ENCODE measurements at places on chromosomes 6 and 20.

- DNase-seq = no peak
Measured at GRCh38 chr6:21189759-21190158, 403.8 kb upstream of the SOX4 start.

DNA sequence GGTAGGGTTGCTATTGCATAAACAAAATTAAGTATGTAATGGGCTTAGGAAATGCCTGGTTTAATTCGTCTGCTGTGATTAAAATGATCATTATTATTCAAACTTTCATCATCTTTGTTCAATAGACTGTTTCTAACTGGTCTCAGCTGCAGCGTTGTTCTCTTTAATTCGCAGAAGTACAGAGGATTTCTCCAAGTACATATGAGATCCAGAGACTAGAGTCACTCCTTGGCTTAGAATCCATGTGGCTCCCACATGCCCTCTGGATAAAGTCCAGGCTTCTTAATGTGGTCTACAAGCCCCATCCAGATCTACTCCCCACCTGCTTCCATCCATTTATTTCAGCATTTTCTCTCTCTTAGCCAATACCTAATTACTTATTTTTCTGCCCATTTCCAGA, 1.1 kb upstream of the ZBTB24 start:
- DNase-seq = no peak

DNA sequence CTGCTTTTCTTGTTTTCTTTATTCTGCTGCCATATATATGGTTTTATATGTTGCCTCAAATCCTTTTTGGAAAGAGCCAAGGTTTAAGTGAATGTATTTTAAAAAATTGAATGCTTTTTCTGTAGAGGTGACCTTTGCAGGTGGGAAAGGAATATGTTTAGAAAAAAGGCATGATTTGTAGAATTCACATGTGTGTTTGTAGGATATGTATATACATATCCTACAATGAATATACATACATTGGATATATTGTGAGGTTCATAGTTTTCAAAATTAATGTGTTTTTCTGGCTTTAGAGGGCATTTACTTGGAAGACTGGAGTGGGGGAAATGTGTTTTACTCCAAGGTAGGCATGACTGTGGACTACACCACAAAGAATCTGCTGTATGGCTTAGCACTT, 4.0 kb upstream of the EYA2 start:
- no peak for DNase-seq

DNA sequence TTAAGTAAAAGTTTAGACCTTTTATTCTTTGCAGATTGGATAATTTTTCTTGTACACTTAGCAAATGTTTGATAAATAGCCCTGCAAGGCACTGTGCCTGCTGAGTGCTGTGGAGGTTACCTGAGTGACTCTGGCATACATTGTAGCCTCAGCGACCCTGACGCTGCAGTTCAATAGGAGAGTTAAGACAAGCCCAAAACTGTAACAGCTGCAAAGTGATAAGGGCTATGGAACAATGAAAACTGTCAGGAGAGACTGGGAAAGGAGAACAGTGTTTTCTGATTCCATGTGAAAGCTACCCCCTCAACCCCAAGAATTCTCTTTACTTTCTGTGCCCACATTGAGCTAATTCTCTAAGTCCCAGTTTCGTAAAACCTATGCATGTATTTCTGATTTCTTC, 22.2 kb downstream of the HIVEP1 start:
- no peak for DNase-seq

GRCh38 chr6:71482742-71483141, 194.1 kb downstream of the OGFRL1 start:
- DNase-seq = no peak

GRCh38 chr20:3248167-3248992, 9.4 kb upstream of the SLC4A11 start:
- no peak for DNase-seq

DNA sequence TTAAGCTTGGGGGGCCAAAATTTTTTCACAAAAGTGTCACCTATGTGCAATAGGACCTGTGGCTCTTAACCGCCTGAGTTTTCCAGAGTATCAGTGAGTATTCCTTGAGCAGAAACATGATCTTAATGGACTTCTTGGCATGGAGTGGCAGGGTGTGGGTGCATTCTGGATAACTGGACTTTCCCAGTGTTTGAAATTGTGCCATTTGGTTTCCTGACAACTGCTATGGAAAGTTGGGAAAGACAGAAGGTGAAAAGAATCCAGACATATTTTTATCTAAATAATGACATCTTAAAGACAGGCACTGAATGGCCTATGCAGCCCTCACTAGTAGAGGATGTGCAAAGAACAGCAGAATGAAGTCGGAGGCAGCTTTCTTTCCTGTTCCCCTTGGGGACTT, 34.3 kb upstream of the ADTRP start:
- DNase-seq = no peak

GRCh38 chr6:170152124-170152926, 138.6 kb downstream of the DLL1 start:
- DNase-seq = no peak

- no peak for DNase-seq
Measured at GRCh38 chr6:129749749-129750120, 39.8 kb upstream of the ARHGAP18 start.

GRCh38 chr6:42522036-42522435, 41.8 kb upstream of the UBR2 start:
- no peak for DNase-seq

GRCh38 chr6:76703285-76703684, 630.8 kb upstream of the IMPG1 start:
- no peak for DNase-seq

DNA sequence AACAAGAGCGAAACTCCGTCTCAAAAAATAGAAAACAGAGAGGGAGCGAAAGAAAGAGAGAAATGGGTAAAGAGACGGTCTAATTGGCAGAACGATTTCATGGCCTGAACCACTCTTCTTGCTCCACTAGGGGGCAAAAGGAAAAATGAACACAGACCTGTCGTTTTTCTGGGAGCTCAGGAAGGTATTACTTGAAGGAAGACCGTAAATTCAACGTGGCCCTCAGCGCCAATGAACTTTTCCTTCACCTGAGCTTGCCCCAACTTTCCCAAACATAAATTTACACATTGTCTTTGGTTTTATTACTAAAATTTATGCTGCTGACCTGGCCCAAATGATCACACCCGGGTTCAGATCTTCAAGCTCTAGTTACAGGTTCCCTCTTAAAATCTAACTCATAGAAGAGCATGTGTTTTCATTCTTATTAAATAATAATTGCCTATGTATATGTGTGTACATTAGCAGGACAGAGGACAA, 67.3 kb downstream of the ATP9A start:
- DNase-seq = no peak

- DNase-seq = no peak
Measured at GRCh38 chr6:100300221-100300736, 164.4 kb downstream of the SIM1 start.

GRCh38 chr6:130303431-130303830, 62.4 kb upstream of the TMEM200A start:
- no peak for DNase-seq

- DNase-seq = no peak
Measured at GRCh38 chr20:57707320-57707719, 2.5 kb downstream of the PMEPA1 start.

DNA sequence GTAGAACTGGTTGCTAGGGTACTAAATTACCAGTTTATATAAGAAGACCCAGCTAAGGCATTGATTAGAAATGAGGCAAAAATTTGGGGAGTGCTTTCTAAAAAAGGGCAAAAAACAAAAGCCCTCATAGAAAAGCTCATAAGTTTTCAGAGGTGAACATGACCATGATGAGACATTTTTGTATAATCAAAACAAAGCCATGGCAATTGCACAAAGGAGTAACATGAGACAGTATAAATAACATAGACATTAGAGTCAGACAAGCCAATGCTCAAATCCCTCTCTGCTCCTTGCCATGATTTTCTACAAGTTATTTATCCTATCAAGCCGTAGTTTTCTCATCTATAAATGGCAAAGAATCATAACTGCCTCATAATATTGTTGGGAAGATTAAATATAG, 112.2 kb upstream of the ADTRP start:
- no peak for DNase-seq

DNA sequence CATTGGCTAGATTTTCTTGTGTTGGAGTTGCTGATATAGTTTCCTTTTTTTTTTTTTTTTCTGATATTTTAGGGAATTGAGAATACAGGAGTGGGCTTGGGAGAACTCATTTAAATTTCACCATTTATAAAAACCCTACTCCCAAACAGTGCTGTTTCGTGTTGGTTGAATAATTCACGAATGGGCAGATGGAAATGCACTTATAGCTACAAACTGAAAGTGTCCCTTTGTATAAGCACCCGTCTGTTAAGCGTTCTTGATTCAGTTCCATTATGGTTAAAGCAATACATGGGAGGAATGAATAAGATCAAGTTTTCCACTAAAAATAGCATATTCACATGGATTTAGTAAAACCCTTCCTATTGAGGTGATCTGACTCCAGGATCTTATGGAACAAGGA, 122.2 kb upstream of the ARG1 start:
- no peak for DNase-seq

DNA sequence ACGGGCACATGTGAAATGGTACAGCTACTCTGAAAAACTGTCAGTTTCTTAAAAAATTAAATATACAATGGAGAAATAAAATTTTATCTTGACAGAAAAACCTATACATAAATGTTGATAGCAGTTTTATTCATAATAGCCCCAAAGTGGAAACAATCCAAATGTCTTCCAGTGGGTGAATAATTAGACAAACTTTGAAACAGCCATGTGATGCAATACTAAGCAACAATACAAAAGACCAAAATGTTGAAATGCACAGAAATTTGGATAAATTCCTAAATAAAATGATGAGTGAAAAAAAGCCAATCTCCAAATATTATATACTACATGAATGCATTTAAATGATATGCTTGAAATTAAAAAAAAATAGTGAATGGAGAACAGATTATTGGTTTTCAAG, 523.1 kb downstream of the HTR1B start:
- DNase-seq = no peak

GRCh38 chr6:28252009-28252975, at the start of gene ZKSCAN4:
TSS of gene ZKSCAN4 (minus strand) at chr6:28252269. CDS start at chr6:28251980, 289 bp downstream.
- DNase-seq = peak; percentile 70

GRCh38 chr6:118663993-118664985, 12.9 kb upstream of the CEP85L start:
- DNase-seq = no peak

GRCh38 chr6:113530769-113531168, 326.4 kb upstream of the MARCKS start:
- DNase-seq = no peak

- DNase-seq = no peak
Measured at GRCh38 chr6:149869275-149869892, 5.2 kb upstream of the LRP11 start.

DNA sequence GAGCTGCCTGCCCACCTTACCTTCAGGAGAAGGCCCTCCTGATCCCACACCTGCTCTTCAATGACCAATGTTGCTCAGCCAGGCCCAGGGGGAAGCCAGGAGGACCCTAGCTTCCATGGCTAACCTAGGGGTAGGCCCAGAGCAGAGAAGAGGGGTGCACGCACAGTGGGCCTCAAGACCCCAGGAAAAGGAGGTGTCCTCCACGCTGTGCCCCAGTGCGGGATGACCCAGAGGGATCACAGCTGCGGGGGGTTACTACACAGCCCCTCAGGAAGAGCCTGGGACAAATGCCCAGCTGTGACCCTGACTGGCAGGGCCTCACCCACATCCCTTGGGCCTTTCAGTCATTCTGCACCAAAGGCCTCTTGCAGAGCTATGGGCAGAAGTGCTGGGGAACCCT, 31.6 kb upstream of the APMAP start:
- DNase-seq = no peak

DNA sequence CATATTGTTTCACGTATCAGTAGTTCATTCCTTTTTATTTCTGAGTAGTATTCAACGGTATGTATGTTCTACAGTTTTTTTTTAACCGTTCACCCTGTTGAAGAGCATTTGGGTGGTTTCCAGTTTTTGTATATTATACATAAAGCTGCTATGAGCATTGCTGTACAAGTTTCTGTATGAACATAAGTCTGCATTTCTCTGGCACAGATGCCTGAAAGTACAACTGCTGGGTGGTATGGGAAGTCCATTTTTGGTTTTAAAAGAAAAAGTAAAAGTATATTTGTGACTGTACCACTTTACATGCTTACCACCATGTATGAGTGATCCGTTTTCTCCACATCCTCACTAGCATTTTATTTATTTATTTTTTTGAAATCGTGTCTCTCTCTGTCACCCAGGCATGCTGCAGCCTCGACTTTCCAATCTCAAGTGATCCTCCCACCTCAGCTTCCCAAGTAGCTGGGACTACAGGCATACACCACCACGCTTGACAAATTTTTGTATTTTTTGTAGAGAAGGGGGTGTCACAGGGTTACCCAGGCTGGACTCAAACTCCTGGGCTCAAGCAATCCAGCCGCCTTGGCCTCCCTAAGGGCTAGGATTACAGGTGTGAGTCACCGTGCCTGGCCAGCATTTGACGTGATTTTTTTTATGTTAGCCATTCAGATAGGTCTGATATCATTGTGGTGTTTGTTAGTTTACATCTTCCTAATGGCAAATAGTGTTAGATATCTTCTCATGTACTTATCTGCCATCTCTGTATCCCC, 11.0 kb upstream of the SIM1 start:
- no peak for DNase-seq

GRCh38 chr6:126198631-126199030, 141.3 kb upstream of the CENPW start:
- no peak for DNase-seq

DNA sequence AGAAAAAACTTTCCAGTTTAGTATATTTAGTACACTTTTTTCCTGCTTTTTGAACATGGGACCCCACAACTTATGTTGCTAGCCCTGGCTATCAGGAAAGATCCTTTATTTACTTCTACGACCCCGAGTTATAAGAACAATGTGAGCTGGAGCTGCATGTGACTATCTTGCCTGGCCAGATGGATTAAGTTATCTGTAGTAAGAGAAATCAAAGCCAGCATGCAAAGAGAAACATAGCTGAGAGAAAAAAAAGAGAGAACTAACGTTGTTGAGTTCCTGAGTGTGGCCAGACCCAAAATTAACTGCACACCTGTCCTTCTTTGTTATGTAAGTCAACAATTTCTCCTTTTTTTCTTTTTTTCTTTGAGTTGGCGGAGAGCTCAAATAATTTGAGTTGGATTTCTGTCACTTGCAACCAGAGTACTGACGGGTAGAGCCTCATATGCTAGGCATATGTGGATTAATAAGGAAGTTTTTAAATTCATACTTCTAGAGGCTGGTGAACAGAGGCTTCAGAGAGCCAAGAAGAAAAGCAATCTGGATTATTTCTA, 219.5 kb downstream of the HACE1 start:
- no peak for DNase-seq

DNA sequence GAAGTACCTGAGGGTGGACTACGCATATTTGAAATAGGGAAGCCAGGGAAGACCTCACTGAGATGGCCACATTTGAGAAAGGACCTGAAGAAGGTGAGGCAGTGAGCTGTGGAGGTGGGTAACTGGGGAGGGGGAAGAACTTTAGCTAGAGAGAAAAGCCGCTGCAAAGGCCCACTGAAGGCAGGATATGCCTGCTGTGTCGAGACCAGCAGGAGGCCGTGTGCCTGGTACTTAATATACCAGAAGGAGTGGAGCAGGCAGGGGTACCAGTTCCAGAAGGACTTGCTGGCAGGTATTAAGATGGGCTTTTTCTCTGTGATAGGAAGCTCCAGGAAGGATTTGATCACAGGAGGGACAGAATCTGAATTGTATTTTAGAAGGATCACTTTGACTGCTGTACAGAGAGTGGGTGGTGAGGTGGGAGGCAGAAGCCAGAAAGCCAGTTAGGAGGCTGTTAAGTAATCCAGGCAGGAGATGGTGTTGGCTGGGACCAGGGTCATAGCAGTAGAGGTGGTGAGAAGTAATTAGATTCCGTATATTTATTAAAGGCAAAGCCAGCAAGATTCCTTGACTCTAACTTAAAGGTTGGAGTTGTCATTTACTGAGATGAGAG, 54.2 kb upstream of the FANCE start:
- no peak for DNase-seq
